Stimulated activated CD8-positive, alpha-beta memory T cell treated with anti-CD3 and anti-CD28 coated beads, Interleukin-4, amount 100 ng/mL, for 1 hour (primary cell): ENCODE measurements at places on chromosomes 12 and 14.

DNA sequence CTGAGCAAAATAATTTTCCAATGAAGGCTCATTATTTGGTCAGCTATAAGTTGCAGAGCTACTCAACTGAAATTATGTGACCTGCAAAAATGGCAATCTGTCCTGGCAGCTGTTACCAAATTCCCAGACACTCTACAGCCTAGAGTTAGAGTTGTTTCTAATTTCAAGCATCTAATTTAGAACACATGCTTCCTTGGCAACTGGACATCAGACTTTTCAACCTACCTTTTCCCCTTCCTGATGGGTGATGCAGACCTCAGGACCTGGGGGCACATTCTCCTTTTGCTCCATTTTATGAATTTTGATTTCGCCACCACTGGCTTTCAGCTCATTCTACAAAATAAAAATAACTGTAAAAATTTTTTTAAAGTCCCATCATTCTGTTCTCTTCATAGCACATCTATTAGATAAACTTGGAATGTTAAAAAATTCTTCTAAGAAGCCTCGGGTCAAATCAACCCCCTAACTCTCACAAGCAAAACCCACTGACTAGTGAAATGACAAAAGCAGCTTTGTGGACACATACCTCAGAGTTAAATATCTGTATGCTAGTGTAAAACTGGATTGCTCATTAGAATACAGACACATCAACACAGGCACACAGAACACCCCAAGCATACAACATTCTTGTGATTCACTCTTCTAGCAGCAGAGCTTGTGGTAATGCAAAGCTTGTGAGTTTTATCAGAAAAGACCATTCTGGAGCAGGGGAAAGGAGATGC, 33.5 kb upstream of the CERS5 start:
- no peak for DNase-seq

DNA sequence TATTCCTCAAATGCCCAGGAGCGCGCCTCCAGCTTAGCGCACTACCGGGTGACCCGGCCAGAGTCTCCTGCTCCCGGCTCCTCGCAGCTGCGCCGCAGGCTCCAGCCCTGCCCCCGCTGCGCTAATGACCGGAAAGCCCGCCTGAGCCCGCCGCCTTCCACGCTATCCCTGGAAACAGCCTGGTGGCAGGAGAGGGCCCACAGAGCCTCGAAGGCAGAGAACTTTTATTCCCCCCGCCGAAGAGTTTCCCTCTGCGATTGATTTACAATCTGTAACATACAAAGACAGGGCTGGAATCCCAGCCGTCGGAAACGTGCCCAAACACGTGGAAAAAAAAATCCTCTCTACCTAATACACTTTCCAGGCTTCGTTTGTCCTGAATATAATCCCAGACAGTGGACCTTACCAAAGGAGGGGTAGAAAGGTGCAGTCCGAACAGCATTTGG, 1.5 kb downstream of the COL2A1 start:
- DNase-seq, result no peak

- DNase-seq, result no peak
These were observed 81.6 kb downstream of the ADGRD1 start for GRCh38 chr12:131035245-131035681.

DNA sequence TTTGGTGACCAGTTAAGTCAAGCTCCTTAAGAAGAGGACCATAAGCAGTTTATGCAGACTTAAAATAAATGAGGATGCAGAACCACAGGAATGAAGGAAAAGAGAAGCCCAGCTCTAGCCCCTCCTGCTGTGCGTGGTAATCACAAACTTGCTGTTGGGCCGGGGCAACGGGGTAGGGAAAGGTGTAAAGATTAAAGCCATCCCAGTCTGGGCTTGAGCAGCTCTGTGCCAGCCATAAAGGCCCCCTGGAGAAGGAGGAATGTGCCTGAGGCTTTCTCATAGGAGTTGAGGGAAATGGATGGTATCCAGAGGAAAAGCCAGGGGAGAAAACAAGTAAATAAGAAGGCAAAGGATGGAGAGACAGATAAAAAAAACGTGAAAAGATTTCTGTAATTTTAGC, 25.1 kb downstream of the TEP1 start:
- no peak for DNase-seq

DNA sequence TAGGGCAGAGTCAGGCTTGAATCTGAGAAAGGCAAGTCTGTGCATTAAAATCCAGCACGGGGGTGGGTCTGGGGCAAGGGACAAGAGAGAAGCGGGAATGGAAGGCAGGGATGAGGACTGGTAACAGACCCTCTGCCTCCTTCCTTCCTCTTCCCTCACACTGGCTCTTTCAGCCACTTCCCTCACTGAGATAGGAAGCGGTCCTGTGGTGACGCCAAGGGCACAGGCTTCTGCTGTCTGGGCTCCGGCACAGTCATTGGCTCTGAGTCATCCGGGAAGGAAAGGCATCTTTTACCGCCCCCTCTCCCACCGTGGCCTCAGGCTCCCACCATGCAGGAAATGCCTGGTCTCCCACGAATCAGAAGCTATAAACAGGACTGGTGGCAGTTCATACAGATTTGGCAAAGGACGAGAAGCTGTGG, 70.2 kb downstream of the ETV6 start:
- no peak for DNase-seq

DNA sequence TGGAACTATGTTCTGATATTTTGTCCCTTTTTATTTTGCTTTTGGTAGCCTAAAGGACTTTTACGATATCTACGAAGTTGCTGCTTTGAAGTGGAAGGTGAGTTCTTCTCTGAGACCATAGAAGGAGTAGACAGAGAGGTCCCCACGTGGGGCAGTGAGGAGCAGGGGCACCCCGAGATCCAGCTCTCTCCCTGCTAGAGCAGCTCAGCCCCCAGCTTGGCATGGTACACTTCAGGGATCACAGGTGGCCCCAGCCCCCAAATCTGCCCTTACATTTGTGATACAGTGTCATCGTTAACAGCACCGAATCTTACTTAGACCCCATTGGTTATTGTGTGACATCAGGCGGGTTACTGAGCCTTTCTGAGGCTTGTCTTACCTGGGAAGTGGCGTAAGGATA, 56.8 kb downstream of the SLC8B1 start:
- DNase-seq, result no peak

- no peak for DNase-seq
These were observed 888 bp upstream of the PPP1R12A start for GRCh38 chr12:79935624-79936345.

- DNase-seq, result no peak
These were observed 2.3 kb downstream of the MTA1 start for GRCh38 chr14:105421723-105422615.

DNA sequence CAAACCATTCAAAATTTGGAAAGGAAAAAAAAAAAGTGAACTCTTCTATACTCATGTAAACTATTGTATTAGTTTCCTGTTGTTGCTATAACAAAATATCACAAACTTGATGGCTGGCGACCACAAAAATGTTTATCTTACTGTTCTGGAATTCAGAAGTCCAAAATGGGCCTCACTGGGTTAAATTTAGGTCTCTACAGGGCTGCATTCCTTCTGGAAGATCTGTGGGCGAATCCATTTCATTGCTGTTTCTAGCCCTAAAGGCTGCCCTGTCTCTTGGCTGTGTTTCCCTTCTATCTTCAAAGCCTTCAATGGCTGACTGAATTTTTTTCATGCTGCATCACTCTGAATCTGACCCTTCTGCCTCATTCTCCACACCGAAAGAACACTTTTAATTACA, 105.1 kb upstream of the NAV3 start:
- DNase-seq, result no peak

GRCh38 chr12:118330421-118331018, 42.2 kb downstream of the TAOK3 start:
- no peak for DNase-seq

GRCh38 chr12:72264548-72265175, 7.5 kb upstream of the TRHDE start:
- no peak for DNase-seq

- DNase-seq, result no peak
These were observed 55.8 kb downstream of the ARID2 start for GRCh38 chr12:45785315-45785714.

- DNase-seq, result no peak
These were observed 28.1 kb downstream of the ARF6 start for GRCh38 chr14:49920935-49921334.

- no peak for DNase-seq
These were observed 42.0 kb downstream of the ADIPOR2 start for GRCh38 chr12:1732914-1733313.

GRCh38 chr14:71362282-71362681, 455.0 kb downstream of the PCNX1 start:
- DNase-seq, result no peak

GRCh38 chr12:92582893-92583292, 119.9 kb upstream of the PLEKHG7 start:
- no peak for DNase-seq

DNA sequence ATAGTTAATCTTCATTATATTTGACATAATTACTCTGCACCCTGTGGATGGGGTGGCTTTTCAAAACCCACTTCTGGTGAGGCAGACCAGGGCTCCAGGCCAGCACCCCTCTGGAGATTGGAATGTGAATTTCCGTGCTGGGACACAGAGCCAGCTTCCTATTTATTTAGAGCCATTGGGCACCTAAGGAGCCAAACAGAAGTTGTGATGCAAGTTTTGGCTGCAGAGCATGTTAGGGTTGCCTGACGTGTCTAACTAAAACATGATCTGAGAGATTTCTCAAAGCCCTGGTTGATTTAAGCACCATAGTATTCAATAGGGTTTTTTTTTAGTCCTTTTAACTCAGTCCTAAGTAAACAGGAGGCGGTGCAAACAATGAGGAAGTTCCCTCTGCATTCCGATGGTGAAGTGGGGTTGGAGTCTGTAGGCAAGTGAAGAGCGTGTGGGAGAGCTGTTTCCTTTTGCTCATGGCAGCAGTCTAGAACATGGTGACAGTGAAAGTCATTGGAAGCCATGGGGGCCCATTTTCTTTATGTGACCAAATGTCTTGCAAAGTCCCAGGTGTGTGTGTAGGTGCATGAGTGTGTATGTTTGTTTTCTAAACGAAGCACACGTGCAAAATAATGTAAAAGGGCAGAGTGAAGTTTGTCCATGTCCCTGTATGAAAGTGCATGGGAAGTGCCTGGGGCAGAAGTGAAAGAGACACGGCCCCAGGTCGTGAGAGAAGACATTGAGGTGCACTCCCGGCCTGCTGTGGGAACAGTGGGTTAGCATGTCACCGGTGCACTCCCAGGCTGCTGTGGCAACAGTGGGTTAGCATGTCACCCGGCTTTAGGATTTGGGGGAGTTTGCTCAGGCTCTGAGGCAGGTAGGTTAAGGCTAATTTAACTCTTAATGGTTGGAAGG, 117.7 kb downstream of the PRKCH start:
- no peak for DNase-seq
